ENCODE measurements at places on chromosomes 7 and 10.
A peak's percentile ranks its signal among the peaks of the same experiment; 100 is the strongest.

DNA sequence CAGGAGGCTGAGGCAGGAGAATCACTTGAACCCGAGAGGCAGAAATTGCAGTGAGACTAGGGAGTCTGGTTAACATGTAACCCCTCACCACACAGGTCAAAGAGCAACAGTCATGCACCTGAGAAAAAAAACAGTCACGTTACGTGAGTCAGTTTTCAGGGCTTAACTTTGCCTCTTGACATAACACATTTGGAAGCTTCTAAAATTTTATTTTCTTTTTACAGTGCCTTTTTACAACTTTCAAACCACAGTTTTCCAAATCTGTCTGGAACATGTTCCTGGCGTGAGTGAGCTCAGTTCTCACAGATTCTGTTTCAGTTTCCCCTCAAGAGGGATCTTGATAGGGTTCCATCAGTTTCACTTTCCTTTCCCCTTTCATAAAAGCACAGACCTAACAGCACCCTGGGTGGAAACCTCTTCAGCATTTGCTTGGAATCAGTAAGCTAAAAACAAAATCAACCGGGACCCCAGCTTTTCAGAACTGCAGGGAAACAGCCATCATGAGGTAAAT is 4.4 kb downstream of the IFIT3 start:
- DNase-seq: no peak

- DNase-seq: no peak
Observed at GRCh38 chr7:156147104-156147503, 334.8 kb upstream of the SHH start.

GRCh38 chr10:84416245-84416555 is 87.8 kb downstream of the CCSER2 start:
- DNase-seq: no peak

- no peak for DNase-seq
Observed at GRCh38 chr7:4682621-4683042, 537 bp downstream of the FOXK1 start.

- DNase-seq: no peak
Observed at GRCh38 chr10:124685261-124685660, 58.9 kb downstream of the FAM53B start.

DNA sequence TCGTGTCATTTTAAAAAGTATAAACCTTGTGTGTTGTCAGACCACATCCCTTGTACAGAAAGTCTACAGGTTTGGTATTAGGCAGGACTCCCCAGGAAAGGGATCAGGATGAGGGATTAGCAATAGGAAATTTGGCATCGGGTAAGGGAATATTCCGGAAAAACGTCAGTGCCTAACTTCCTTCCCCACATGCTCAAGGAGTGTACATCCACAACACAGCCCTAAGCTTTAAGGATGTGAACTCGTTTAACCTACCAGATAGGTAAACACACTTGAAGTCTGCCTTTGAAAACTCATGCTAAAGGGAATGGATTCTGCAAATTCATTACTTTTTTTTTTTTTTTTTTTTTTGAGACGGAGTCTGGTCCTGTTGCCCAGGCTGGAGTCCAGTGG is 194.9 kb downstream of the SKIDA1 start:
- no peak for DNase-seq

DNA sequence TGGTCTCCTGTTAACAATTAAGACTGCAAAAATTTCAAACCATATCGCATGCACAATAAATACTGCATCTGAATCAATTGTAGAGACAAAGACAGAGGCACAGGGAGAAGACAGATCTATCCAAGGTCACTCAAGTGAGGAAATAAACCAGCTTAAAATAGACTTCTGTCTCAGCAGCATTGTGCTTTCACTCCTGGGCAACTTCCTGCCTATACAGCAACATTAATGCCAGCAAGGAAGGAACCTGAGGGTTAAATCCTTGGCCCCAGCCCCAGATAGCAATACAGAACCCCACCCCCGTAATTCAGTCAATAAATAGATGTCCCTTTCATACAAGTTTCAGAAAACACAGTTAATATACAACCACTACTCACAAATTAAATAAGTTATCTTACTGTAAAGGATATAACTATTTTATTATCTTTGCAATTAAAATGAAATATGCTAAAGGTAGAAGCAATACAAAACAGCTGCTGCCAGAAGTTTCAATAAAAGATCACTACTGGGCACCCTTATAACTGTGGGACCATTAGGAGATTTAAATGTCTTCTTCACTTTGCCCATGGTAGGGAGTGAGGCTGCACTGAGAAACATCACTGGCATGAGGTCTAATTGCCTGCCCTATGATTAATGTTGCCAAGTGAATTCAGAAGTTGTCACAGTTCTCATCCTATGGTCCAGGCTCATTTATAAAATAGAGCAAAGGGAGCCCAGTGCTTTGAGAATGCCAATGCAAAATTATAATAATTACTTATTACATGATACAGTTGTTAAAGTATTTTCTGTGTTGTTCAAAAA is 49.4 kb downstream of the CAV1 start:
- no peak for DNase-seq

- no peak for DNase-seq
Observed at GRCh38 chr7:120994512-120995410, 6.2 kb downstream of the CPED1 start.

GRCh38 chr10:3995302-3996210 is 210.5 kb upstream of the KLF6 start:
- DNase-seq: no peak

GRCh38 chr7:1696671-1697498 is 26.8 kb downstream of the ELFN1 start:
- no peak for DNase-seq

DNA sequence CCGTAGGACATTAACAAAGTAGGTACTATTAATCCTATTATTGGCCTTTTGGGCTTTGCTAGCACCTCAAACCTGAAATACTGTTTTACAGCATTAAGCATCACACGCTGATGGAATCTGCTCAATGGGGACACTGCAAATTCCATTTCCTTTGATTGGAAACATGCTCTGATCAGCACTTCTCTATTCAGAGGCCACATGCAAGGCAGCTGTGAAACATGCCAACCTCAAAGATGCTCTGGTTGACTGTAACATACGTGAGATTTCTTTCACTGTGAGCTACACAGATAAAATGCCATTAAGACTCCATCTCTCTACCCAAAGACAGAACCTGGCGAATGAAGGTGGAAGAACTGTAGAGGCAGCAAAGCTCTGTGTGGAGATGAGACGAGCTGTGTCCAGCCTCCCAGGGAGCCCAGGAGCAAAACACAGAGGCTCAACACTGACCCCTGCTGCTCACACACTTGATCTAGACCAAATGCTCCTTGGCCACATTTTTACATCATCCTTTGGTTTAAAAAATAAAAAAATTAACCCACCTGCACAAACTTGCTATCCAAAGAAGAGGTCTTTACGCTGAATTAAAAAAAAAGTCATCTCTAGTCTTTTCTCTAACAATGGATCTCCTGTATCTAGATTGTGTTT is 8.0 kb downstream of the RSU1 start:
- no peak for DNase-seq

GRCh38 chr10:79394664-79395063 is 47.4 kb downstream of the PPIF start:
- DNase-seq: no peak

DNA sequence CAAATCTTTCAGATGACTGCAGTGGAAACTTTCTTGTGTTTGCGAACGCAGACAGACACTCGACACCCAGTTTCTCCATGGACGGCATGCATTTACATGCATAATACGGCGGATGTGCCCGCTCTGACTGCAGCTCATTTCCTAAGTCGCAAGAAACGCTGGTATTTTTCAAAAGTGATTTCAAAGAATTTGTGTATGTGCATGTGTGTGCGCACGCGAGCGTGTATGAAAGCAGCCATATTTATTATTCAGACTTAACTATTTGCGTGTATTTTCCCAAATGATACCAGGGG is 436.5 kb upstream of the MGMT start:
- DNase-seq: no peak

GRCh38 chr10:98300526-98301229 is 32.7 kb upstream of the LOXL4 start:
- no peak for DNase-seq

DNA sequence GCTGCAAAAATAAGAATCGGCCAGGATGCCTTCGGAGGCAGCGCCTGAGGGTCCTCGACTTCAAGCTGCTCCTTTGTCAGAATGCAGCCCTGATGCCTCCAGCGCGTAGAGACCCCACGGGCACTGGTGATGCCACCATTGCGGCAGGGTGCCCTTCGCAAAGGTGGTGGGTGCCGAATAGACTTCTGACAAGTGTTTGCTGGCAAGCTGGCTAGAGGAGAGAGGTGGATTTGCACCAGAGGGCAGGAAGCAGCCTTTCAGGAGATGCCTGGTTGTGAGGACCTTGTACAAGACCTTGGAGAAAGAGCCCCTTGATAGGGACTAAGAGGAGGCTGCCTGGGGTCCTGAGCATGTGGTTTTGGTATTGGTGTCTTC is 103.2 kb upstream of the PPIF start:
- no peak for DNase-seq

DNA sequence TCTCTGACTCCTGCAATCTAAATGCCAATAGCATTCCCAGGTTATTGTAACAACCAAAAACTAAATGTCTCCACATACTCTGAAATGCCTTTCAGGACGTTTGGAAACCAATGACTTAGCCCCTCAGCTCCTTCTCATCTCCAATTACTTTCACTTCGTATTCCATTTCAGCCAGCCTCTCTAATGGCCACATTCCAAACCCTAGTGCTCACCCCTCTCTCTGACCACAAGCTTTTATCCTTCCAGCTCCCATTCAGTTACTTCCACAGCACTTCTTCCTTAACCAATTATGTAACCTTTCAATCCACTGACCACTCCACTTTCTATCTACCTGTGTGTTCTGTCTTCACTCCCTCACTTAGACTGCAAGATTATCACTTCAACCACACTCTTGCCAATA is 4.3 kb downstream of the NOC3L start:
- no peak for DNase-seq

DNA sequence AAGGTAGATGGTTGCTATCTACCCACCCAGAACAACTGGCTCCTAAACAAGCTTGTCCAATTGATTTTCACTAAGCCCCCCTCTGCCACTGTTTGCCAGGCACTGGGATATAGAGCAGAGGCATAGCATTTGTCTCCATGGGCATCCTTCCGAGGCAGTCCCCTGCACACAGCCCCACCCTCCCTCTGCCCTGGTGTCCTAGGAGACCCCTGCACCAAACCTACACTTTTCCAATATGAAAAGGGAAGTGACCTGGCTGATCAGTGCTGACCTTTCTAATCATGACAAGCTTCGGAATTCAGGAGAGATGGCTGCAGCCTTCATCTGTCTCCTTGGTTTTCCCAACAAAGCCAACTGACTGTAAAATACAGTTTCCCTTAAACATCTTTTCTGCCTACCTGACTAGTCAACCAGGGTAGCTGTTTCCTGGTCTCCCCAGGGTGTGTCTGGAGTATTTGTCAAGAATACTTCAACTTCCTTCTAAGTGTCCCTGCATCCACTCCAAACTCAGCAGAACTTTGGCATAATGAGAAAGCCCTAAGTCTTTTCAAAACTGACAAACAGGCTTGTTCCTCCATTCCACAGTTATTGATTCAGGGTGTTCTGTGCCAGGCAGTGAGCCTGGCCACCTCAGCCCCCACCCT is 7.6 kb upstream of the SLC18A3 start:
- DNase-seq: no peak

GRCh38 chr7:28847681-28848080 is 110.4 kb downstream of the TRIL start:
- no peak for DNase-seq

DNA sequence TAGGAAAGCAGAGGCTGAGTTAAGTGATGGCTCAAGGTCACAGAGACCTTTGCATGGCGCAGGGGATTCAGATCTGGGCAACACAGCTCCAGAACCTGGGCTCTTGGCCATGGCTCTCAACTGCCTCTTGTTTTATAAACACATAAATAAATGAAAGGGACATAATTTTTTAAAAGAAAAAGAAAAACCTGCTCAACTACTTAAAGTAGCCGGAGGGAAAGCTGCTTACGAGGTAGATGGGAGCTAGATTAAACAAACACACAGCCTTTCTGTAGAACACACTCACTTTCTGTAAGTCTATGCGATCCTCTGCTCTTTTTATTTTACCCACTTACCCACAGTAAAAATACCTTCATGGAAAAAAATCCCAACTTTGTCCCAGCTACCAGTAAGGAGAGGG is 81.3 kb downstream of the PIP4K2A start:
- no peak for DNase-seq

DNA sequence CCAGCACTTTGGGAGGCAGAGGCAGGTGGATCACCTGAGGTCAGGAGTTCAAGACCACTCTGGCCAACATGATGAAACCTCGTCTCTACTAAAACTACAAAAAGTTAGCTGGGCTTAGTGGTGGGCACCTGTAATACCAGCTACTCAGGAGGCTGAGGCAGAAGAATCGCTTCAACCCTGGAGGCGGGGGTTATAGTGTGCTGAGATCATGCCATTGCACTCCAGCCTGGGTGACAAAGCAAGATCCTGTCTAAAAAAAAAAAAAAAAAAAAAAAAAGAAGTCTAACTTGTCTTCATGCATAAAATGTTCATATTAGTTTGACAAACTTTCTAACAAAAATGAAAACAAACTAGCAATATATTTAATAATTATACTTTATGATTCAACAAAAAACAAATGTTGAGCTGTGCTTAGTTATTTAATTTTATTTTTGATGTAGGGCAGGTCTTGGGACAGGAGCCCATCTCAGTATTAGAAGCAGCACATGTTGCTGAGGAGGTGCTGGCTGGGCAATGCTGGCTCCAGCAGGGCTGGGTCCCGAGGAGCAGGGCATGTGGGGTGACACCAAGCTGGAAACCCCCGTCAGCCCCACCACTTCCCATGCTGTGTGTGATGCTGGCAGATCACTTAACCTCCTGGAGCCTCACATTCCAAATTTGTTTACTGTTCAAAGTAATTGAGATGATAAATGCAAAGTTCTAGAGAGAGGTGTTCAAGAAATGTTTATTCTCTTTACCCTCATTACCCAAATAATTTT is 335.3 kb upstream of the KLF6 start:
- no peak for DNase-seq

GRCh38 chr7:20172736-20173334 is 44.3 kb downstream of the MACC1 start:
- DNase-seq: no peak

GRCh38 chr7:150323682-150324372 is 482 bp upstream of the ACTR3C start:
- DNase-seq: no peak

- DNase-seq: no peak
Observed at GRCh38 chr7:41328131-41328530, 374.8 kb downstream of the INHBA start.

- peak; percentile 29 for DNase-seq
Observed at GRCh38 chr7:30166155-30166840, 31.5 kb downstream of the MTURN start.

DNA sequence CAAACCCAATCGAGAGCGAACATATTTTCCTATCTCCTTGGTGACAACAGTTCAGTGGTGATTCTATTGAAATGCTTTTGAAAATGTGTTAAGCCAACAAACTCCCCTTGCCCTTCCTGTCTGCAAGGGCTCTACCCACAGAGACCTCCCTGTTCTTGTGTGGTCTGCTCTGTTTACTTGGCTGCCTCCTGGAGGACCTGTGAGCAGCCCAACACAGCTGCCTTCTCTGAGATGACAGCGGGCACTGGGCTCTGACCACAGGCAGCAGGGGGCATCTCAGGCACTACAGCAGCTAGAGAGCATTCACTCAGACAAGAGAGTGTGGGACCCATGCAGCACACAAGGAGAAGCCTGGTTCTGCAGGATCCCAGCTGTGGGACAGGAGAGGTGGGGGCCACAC is 416.4 kb downstream of the TCERG1L start:
- no peak for DNase-seq

Measured in NCI-H187 (cell line).